Fibroblast of skin of abdomen (primary cell): ENCODE measurements at places on chromosomes 16 and 17.

GRCh38 chr16:67087803-67088202 lies 21.9 kb upstream of the PHAF1 start:
- no peak for DNase-seq

- no peak for DNase-seq
Observed at GRCh38 chr16:58125781-58126335, 3.3 kb downstream of the CFAP20 start.

DNA sequence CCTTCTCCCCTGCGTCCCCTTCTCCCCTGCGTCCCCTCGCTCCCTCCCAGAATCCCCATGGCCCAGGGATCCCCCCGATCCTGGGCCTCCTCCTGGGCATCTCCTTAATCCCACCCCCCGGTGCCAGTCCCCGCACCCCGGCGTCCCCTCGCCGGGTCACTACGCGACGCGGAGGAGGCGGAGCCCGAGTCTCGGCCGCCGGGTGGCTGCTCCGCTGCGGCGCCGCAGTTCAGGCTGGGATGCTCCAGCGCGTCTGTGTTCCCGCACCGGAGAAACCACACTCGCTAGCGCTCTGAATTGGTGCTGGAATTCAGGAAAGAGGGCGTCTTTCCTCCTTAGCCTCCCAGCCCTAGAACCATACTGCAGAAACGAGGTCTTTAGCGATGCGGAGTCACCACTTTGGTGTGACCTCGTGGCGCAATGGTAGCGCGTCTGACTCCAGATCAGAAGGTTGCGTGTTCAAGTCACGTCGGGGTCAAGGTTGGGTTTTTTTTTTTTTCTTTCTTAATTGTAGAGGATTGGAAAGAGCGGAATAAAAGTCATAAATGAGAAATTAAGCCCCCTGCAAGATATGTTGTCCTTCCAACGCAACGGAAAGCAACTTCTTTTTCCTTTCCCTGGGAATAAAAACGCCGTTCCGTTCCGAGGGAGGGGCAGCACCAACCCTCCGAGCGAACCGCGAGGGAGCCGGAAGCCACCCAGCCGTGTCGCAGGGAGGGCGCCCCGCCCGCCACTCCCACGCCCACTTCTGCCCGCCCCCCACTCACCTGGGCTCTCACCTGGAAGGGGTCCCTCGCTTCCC lies 25.7 kb upstream of the SLC47A1 start:
- peak; percentile 94 for DNase-seq

GRCh38 chr16:26220894-26221293 lies 529.1 kb downstream of the HS3ST4 start:
- DNase-seq = no peak

DNA sequence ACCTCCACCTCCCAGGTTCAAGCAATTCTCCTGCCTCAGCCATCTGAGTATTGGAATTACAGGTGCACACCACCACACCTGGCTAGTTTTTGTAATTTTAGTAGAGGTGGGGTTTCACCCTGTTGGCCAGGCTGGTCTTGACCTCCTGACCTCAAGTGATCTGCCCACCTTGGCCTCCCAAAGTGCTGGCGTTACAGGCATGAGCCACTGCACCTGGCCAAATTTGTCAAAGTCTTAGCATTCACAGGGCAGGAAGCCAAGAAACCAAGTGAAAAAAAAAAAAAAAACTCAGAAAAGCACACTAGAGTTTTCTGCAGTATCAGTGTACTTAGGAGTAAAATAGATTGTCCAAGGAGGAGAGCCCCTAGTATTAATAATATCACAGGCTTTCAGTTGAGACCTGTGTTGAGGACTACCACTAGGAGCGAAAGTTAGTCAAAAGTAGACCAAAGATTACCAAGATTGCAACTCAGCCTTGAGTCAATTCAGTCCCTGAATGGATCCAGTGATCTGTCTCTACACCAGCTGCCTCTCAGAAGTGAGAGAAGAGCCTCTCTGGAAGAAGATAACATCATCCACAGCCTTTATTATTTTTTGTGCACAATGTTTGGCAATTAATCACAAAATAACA lies 159.7 kb downstream of the CEP112 start:
- no peak for DNase-seq

- DNase-seq = peak; percentile 61
Observed at GRCh38 chr16:86072328-86073102, 173.6 kb downstream of the IRF8 start.

DNA sequence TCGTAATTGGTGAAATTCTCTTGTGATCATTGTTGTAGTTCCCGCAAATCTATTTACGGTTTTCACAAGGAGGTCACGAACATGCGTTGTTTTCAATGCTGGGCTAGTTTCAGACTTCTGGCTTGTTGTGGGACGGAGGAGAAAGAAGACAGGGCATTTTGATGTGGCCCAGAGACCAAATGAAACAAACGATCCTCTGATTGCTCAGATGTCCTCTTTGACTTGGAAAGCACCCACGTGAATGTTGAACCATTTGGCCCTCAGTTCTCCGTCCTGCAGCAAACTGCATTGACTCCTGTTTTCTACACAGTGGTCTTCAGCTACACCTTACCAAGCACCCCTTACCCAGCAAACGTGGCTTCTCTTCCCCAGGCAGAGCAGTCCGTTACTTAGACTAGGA lies 391.0 kb downstream of the WWOX start:
- no peak for DNase-seq

- DNase-seq = no peak
Observed at GRCh38 chr17:19397556-19398041, 10.6 kb upstream of the MFAP4 start.

- peak; percentile 96 for DNase-seq
Observed at GRCh38 chr16:30947859-30948666, 805 bp upstream of the ORAI3 start.

- peak; percentile 68 for DNase-seq
Observed at GRCh38 chr17:3913531-3914311, 2.5 kb downstream of the P2RX1 start.

DNA sequence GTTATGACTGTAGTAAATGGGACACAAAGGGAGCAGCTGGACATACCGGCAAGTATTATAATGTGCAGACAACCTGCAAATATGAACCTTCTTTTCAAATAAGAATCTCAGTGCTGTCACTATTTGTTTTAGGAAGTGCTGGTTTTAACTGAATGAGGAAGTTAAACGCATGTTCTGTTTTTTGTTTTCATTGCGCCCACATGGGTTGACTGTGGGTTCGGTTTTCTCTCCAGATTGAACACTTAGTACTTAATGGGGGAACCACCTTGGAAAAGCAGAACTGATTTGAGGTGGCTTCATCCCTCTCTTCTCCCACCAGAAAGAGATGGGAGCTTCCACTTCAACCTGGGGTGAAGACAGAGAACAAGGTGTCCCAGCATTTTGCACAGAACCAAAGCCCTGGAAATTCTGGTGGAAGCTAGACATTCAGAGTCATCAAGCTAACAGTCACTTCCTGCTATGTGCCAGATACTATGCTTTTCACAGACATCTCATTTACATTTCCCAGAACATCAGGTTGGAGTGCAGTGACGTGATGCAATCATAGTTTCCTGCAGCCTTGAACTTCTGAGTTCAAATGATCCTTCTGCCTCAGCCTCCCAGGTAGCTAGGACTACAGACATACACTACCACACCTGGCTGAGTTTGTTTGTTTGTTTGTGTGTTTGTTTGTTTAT lies 149.8 kb downstream of the CDH13 start:
- DNase-seq = no peak

DNA sequence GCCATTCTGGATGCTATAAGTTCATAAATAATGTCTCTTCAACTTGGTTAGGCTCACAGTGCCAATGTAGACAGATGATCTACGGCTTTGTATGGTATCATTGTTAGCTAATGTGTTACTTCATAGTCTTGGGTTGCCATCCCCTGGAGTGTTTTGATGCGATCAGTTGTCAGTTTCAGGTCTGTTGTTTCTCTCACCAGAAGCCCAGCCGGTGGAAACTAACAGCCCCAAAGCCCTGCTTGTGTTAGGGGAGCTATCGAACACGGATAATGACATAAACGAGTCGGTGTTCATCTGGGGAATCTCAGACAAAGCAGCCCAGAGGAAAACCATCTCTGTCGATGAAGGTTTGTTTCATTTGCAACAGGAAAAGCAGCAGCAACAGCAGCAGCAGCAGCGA lies 107.4 kb upstream of the ANKFN1 start:
- DNase-seq = no peak

DNA sequence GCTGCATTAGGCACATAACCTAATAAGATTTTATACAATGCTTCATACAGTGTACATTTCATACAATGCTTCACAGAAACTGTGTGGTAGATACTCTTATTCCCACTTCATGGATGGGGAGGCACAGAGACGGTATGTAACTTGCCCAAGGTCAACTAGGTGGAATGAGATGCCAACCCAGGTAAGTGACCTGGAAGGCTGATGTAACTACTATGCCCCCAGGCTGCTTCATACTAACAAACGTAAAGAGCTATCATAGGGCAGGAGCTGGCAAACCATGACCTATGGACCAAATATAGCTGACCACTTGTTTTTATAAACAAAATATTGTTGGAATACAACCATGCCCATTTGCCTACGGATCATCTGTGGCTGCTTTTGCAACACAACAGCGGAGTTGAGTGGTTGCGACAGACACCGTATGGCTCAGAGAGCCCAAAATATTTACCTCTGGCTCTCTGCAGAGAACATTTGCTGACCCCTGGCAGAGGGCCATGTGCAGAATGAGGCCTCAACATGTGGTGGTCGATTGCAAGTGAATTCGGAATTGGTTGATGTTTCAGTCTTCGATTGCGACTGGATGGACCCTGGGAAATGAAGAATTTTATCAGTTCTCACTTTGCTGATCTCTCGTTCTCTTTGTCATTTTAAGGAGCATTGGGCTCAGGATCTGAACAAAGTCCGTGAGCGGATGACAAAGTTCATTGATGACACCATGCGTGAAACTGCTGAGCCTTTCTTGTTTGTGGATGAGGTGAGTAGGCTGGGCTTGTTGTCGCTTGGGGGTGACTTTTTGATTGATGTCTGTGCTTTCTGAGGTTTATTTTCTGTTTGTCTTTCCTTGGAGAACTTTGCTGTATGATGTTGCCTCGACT lies 109.7 kb downstream of the PLCG2 start:
- DNase-seq = no peak

- DNase-seq = peak; percentile 54
Observed at GRCh38 chr17:16273499-16273898, 56.5 kb downstream of the PIGL start.

DNA sequence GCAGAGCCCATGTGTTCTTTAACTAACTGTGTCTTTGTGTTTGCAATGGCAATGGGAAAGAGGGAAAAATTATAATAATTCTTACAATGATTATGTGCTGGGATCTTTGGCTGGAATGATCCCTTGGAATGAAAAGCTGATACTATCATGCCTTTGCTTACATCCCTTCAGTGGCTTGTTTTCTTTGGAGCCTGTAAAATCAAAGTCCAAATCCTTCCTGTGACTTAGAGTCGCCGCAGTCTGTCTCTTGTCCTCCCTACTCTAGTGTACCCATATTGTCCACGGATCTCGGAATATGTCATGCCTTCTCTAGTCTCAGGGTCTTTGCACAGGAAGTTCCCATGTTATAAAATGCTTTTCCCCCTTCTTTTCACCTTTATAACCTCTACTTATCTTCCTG lies 111.7 kb upstream of the MAF start:
- DNase-seq = no peak

- peak; percentile 64 for DNase-seq
Observed at GRCh38 chr16:66728117-66728787, 23.2 kb downstream of the DYNC1LI2 start.

GRCh38 chr16:4536391-4537106 lies 2.0 kb downstream of the CDIP1 start:
- DNase-seq = no peak

DNA sequence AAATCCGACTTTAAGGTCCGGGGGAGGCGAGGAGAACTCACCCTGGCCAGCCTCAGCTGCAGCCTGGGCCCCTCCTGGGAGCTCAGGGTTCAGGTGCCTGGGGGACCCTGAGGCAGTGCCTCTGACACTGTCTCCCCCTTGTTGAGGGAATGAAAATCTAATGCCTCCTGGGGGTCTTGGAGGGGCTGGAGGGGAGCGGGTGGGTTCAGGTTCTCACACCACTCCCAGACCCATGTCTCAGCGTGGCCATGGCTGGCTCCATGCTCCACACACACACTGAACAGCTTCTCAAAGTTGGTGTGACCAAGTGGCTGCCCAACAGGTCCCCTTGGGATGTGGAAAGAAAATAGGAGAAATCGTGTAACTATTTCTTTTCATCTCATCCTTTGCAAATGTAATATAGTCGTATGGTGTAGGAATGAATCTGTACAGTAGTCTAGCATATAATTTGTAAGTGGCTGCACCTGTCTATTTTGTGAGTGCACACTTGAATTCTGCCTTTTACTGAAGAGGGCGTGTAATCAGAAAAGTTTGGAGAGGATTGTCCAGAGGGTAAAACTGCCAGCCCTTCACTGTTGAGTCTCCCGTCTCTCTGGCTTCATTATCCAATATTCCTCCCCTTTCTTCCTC lies 788 bp upstream of the PRCD start:
- DNase-seq = no peak

GRCh38 chr16:11666103-11667055 lies 1.9 kb upstream of the SNN start:
- no peak for DNase-seq

GRCh38 chr16:88358023-88358420 lies 24.7 kb upstream of the ZNF469 start:
- DNase-seq = no peak

DNA sequence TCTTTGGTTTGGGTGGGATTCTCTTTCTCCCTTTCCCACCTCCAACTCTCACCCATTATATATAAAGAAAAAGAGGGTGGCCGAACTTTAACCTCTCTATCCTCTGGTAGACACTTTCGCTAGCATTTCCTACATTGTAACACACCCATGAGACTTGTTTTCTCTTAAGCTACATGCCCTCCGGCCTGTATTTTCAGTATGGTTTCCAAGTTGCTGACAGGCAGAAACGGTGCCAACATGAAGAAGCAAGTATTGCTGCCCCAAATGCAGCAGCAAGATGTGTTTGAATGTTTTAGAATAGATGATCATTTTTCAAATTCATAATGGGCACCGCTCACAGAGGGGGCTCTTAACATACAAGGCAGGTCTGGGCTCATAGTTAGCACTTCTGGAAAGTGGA lies 18.7 kb upstream of the CYB5B start:
- no peak for DNase-seq

DNA sequence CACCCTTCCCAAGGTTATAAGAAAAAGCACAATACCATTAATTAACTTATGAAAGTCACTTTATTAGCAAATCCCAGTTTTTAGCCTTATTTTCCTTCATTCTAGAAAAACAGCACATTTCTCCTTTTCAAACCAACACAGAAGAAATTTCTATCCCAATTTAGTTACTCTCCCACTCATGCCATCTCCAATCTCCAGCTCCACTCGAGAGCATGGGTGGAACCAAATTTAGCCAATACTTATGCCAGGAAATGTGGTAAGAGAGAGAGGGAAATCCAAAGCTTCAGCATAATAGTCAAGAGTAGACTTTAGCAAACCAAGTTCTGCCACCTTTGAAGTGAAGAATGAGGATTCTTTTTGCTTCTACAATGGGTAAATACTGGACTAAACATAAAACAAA lies 288.8 kb downstream of the KIF2B start:
- DNase-seq = no peak

GRCh38 chr17:28982131-28982793 lies 23.6 kb downstream of the SEZ6 start:
- DNase-seq = no peak

- DNase-seq = no peak
Observed at GRCh38 chr17:81652906-81653771, 3.2 kb downstream of the PDE6G start.

- no peak for DNase-seq
Observed at GRCh38 chr16:54968011-54968410, 37.3 kb downstream of the IRX5 start.
